ENCODE measurements at places on chromosomes 16 and 17. TPM values are rescaled to one million over a fixed set of nuclear protein-coding genes. Genes with fewer than 3 reads are reported as not detected.

The ENO3 gene
- total RNA-seq: 2.3 TPM

The RCVRN gene
- total RNA-seq: not detected

The PCGF2 gene
- total RNA-seq: 5.5 TPM

The CNTNAP1 gene
- 2.6 TPM for total RNA-seq

The CRHR1 gene
- not detected for total RNA-seq

The LDHD gene
- total RNA-seq: 1.4 TPM

The OR4D1 gene
- not detected for total RNA-seq

The CRYBA1 gene
- total RNA-seq: not detected
